SK-MEL-5 (cell line): ENCODE measurements at places on chromosomes 5 and 9.

DNA sequence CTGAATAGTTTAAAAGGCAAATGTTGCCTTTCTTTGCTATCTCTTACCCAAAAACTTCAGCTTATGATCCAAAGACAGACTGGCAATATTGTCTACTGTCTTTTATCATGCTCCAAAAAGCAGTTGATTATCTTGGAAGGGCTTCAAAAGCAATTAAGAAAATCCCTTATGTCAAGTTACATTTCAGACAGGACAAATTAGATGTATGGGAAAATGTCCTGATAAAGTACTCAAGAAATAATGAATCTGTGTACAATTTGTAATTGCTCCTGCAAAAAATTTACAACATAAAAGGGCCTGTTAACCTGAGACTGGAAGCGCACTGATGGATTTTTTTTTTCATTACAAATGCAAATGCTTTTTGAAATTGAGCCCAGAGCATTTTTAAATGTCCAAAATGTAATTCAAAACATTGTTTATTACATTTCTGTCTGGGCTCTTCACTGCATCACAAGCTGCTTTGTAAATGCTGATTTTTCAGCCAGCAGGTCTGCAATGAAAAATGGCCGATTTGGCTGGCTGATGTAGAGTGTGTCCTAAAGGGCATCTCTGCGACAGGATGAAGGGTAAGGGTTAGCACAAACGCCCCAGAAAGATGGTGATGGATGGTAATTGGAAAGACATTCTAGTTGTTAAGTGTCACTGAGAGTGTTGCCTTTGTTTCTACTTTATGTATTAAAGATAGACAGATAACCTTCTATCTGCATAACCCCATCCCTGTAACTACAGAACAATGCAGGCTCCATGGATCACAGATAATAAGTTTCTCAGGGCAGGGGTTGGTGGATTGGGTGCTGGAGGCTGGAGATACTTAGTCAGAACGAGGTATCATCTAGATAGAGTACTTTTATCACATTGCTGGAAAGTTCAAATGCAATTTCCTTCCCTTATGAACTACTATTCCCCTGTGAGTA lies 27.0 kb downstream of the MAT2B start:
- no peak for DNase-seq

- no peak for DNase-seq
These were observed 163.7 kb upstream of the GNA14 start for GRCh38 chr9:77811832-77812231.

- DNase-seq, result no peak
These were observed 92.7 kb upstream of the CKMT2 start for GRCh38 chr5:81140441-81140840.

GRCh38 chr9:123107639-123108285 lies 74.3 kb downstream of the GPR21 start:
- no peak for DNase-seq

DNA sequence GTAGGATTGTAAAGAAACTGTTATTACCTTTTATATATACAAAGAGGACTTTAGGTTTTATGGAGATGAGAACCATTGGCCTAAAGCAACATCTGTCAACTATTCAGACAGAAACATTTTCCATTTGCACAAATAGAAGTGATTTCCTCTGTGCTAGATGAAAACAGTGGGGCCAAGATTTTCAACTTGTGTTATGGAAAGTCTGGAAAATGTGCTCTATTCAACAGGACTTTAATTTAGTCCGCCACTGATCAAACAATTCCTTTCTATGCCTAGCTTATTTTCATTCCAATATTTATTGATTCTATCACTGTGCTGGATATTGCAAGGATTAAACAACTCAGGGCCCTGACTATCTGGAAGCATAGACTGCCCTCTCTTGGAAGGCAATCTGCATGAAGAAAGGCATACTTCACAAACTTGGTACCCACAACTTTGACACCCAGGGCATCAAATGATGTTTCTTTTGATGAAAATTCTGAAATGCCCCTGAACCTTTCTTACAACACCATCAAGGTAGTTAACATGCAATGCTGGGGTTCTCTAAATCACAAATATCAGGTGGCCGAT lies 126.6 kb upstream of the HMHB1 start:
- DNase-seq, result peak; percentile 4

DNA sequence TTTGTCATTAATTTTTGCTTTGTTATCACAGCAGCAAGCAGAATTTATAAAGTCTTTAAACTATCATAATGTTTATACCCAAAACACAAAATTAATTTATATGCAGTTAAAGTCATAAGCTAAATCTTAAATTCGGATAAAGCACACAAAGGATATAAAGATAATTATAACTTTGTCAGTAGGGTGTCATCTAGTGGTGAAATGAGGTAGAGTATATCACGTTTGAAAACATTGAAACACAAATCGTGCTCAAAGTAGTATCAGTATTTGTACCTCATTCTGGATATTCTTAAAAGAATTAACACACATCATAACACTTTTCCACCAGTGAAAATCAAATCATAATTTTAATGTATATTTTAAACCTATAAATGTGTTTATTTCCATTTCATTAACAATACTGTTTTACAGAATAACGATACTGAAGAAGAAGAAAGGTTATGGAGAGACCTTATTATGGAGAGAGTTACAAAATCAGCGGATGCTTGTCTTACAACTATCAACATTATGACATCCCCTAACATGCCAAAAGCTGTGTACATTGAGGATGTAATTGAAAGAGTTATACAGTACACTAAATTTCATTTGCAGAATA lies 129.5 kb downstream of the NIPBL start:
- peak; percentile 68 for DNase-seq

DNA sequence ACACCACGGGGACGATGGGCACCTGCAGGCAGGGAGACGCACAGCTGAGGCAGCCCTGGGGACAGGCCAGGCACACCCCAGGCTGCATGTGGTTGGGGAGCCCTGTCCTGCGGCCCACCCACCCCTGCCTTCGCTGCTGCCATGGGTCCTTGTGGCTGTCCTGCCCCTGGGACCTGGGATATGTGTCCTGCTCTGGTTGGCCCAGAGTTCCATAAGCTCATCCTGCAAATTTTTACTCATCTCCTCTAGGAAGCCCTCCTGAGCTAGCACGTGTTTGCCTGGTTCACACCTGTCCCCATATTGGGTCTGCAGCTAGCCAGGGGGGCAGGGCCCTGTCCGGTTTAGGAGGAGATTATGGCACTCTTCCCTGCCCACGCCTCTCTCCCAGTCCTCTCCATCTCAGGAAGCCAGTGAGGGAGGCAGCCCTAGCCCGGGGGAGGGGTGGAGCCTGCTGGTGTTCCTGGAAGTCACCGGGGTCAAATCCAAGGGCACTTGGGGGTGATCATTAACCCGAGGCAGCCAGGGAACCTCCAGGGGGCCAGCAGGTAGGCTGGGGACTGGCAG lies 12.2 kb downstream of the EGFL7 start:
- no peak for DNase-seq

DNA sequence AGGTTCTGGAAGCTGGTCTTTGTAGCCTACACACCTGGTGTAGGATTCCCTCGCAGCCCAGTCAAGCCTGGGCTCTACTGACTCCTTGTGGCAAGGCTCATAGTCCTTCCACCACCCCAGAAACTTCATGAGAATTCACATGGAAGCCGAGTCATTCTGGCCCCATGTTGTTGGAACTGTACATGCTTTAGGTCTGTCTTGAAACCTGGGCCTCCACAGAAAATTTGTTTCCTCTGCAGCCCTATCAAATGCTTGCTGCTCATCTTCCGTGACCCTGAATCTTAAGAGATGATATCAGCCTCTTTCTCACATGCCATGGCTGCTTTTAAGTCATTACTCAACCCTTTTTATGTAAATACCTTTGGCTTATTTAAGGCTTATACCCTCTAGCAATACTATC lies 113.4 kb upstream of the GRHPR start:
- peak; percentile 62 for DNase-seq

DNA sequence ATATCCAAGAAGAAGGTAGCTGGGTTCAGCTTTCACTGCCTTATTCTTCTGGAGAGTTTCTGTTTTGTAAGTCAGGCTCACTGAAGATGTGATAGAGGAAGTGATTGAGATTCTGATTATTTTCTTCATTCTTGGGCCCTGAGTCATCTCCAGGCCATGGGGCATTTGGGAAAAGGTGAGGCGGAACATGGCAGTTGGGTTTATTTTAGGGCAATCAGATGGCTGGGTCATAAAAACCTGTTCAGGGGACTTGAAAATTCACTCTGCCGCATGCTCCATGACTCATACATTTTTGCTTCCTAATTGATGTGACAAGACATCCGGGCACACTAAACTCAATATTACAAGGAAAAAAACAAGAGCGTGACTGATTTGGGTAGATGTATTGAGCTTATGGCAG lies 265.7 kb upstream of the KLF4 start:
- DNase-seq, result no peak

DNA sequence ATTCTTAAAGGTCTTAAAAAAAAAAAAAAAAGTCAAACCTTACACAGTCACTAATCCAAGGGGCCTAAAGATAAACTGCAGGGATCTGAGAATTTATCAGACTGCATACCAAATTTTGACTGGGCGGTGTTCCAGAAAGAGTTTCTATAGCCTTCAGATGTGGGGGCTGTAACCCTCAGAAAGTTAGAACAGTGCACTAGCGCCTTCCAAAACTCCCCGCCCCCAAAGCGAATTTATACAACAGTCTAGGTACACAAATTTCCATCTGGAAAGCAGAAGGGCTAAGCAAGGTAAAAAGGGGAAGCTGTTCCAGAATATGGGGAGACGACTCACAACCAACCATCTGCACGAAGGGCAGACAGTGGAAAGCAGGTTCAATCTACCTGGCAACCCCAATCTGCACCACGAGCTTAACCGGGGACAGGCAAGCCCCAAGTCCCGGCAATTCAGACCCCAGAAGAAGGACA lies 813 bp downstream of the ERMP1 start:
- no peak for DNase-seq

DNA sequence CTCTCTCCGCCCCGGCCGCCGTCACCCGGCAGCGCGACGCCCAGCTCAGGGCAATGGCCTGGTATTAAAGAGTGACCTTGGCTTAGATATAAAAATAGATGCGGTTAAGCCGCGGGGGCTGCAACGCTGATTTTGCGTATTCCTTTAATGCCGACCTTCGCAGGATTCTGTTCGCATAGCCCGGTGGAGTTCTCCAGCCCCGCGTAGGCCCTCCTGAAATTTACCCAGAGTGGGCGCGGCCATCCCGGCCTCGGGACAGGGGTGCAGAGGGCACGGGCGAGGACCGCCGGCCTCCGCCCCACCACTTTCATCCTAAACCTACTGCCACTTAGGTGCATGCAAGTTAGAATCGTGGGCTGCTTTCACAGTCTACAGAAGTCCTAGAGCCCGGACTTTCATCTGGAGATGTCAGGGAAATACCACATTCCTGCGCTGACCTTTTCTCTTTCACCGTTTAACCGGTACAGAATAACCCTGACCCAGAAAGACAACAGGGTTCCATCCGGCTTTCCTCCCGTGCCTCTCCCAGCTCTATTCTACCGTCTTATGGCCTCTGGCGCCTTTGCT lies 492 bp upstream of the FAM169A start:
- DNase-seq, result peak; percentile 8

DNA sequence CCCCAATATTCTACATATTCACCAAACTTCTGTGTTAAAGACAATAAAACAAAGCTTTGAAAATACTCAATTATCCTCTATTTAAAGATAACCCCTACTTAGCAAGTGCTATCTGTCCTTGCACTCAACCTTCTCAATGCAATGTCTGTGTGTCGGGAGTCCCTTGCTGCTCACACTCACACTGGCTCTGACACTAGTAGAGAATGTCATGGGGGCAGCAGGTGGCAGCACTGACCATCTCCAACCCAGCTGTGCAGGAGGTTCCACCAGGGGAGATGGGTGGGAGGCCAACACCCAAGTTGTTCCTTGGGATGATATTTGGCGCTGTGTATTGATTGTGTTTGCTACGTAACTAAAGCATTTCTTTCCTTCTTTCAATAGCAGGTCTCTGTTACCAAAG lies 59.4 kb upstream of the SIMC1 start:
- DNase-seq, result no peak

GRCh38 chr9:101369286-101369685 lies 15.5 kb downstream of the BAAT start:
- DNase-seq, result no peak

- no peak for DNase-seq
These were observed 95.7 kb downstream of the CEMIP2 start for GRCh38 chr9:71672573-71672972.

DNA sequence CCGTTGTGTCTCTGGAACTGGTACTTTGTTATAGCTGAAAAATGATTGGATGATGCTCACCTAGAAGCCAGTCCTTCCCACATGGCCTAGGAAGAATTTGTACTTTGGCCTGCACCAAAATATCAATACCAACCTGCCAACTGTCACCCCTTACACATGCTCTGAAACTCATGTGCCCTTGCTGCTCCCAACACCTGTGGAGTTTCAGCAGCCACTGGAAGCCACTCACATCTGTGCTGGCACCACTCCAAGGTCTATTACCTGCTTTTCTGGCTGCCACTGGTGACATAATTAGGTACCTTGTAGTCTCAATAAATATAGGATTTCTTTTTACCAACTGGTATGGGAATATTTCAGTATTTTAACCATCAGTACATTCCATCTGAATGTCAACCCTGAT lies 363.6 kb downstream of the SH3GL2 start:
- DNase-seq, result no peak

DNA sequence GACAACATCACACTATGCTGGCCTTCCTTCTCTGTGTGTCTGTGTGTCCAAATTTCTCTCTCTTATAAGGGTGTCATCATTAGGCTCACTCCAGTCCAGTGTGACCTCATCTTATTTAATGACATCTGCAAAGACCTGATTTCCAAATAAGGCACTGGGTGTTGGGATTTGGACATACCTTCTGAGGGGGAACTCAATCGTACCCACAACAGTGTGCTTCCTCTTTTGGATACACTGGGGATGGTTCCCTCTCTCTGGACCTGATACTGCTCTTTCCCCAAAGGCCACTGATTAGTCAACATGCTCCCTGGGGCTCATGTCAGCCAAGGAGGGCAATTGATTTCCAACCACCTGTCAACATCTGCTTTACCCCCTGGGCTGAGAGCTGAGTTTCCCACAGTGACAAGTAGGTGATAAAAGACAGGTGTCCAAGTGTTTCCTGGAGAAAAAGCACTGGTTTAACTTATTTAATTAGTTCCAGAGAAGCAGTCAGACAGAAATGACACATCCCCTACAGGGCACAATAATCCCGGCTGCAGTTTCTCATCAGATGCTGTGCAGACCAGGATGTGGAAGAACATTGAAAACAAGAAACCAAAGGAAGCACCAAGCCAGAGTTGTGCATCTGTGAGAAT lies 17.8 kb upstream of the CEP72 start:
- no peak for DNase-seq

- DNase-seq, result peak; percentile 9
These were observed 9.3 kb downstream of the NXNL2 start for GRCh38 chr9:88544245-88544644.

DNA sequence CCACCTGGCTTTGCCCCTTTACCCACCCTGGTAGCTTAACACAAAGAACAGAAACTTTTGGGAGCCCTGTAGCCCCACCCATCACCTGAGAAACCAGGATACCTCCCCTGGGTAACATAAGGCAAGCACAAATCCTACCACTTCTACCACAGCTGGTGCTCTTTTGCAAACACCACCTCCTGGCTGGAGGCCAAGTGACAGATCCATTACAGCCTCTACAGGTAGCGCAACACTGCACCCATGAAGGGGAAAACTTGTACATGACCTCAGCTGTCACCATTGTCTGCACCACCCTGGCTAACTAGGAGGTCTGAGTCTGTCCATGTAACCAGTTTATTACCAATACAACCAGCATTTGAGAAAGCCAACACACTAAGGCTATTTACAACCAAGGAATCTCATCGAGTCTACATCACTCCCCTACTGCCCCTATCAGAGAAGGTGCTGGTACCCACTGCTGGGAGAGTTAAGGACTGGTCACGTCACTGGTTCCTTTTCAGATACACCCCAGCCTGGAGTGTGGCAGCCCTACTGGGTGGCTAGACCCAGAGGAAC lies 128.6 kb downstream of the PJA2 start:
- no peak for DNase-seq

- DNase-seq, result peak; percentile 71
These were observed 5.7 kb downstream of the PDE6A start for GRCh38 chr5:149938791-149939358.
